Activated CD4-positive, CD25-positive, alpha-beta regulatory T cell treated with anti-CD3 and anti-CD28 coated beads, Interleukin-2, amount 50 U/mL, for 24 hours (primary cell): ENCODE measurements at places on chromosomes 7 and 10.

GRCh38 chr10:33655921-33656320 lies 321.5 kb upstream of the NRP1 start:
- ATAC-seq, result no peak

DNA sequence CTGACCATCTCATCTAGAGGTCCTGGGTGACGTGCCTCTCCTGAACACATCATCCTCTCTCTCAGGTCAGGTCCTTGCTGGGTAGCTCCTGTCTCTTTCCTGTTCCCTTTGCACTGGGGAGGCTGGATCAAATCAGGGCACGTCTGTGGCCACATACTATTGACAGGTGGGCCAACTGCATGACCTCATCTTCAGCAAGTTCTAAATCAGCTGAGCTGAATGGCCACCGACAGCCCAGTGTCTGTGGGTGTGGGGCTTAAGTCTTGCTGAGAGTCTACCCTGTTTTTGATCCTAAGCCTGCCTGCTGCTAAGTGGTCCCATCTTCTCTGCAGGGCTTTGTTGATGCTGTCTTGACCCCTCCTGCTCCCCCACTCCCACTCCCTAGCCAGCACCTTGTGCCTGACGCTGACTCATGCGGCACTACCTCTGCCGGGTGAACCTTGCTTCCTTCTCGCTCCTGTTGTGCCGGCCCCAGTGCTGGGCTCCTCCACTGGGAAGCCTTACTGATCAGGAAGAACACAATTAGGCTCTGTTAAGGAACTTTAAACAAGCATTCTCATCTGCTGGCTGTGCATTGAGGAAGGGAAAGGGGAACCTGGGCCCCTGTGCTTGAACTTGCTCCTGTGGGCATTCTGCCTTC lies 440.4 kb downstream of the PLXNA4 start:
- no peak for ATAC-seq

GRCh38 chr10:64515970-64516699 lies 994.9 kb downstream of the REEP3 start:
- no peak for ATAC-seq

DNA sequence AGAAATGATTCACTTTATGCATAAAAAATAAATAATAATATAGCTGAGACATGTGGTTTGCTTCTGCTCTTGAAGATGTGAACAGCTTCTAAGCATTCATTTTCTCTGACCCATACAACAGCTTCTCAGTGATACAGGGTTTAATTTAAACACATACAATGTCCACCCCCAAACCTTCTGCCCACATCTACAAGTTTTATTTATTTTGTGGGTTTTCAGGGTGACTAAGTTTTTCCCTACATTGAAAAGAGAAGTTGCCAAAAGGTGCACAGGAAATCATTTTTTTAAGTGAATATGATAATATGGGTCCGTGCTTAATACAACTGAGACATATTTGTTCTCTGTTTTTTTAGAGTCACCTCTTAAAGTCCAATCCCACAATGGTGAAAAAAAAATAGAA lies 17.2 kb downstream of the INHBA start:
- ATAC-seq, result no peak

DNA sequence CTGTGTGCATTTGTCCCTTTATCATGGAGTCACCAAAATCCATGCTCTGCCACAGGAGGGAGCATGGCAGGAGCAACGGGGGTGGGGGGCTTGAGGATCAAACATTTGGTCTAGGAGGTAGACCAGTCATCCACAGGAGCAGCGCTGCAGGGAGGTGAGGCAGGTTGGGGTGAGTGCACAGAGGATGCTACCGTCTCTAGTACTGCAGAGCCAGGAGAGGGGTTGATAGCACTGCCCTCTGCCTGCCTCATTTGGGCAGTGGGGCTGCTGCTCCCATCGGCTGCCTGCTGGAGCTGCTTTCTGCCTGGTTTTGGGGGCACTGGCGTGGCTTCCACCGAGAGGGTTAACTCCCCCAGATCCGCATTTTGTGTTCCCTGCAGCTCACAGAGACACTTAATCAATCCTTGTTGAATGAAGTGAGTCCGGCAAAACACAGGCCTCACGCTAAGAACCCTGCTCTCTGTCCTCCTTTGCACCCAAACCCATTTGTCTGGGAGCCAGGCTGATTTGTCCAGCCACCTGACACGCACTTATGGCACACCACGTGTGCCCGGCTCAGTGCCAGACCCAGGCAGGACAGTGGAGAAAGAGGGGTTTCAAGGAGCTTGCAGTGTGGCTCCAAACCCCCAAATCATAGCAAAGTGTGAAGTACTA lies 527.1 kb upstream of the FOXK1 start:
- ATAC-seq, result no peak

DNA sequence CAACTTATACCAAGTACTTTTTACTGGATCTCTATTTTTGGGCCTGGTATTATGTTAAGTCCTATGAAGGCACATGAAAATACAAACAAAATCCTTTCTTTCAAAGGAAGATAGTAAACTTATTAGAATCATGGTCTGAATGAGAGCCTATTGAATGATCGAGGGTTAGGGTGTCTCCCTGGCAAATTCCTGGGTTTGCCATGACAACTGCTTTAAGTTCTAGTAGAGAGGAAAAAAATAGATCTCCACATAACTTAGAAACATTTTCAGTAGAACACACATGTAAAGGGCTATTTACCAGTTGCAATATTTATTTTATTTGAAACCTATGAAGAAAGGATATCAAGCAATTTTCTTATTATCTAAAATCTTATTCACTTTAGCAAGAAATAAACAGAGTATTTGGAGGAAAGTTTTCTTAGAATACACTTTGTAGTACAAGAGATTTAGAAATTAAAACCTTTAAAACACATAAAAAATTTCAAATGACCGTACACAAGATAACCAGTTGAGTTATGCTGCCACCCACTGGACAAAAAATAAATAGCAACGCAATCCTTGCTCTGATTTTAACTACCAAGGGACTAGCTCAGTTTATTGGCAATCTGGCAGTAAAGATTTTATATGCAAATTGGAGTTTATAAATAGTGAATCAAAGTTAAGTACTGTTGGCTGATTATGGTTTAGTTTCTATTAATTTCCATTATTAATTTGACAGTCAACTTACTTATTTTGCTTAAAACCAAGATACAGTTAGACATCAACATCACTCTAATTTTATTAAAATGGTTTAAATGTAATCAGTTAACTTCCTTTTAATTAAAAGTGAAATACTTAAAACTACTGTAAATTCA lies 33.9 kb downstream of the CACUL1 start:
- ATAC-seq, result no peak

GRCh38 chr7:37216156-37216852 lies 232.4 kb downstream of the ELMO1 start:
- ATAC-seq, result no peak

- no peak for ATAC-seq
Measured at GRCh38 chr7:99437946-99438572, 539 bp downstream of the PTCD1 start.

- ATAC-seq, result no peak
Measured at GRCh38 chr10:89869180-89869579, 167.8 kb downstream of the KIF20B start.

GRCh38 chr10:19876570-19876969 lies 60.3 kb downstream of the PLXDC2 start:
- ATAC-seq, result no peak

GRCh38 chr7:1092806-1093501 lies 5.0 kb downstream of the GPER1 start:
- ATAC-seq, result no peak

DNA sequence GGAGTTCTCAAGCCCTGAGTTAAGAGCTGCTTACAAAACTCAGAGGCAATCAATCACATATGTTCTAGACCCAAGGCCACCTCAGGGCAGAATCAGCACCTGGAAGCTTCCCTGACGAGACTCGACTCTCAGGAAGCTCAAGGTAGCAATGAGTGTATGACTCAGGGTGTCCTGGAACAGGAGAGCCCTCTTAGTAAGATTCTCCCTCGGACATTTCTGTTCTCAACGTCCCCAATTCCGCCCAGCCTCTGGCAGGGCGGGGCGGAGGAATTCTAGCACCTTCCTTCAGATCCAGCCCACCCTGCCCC lies 39.6 kb upstream of the PROSER2 start:
- no peak for ATAC-seq

- no peak for ATAC-seq
Measured at GRCh38 chr7:151867912-151868311, 9.0 kb downstream of the PRKAG2 start.

DNA sequence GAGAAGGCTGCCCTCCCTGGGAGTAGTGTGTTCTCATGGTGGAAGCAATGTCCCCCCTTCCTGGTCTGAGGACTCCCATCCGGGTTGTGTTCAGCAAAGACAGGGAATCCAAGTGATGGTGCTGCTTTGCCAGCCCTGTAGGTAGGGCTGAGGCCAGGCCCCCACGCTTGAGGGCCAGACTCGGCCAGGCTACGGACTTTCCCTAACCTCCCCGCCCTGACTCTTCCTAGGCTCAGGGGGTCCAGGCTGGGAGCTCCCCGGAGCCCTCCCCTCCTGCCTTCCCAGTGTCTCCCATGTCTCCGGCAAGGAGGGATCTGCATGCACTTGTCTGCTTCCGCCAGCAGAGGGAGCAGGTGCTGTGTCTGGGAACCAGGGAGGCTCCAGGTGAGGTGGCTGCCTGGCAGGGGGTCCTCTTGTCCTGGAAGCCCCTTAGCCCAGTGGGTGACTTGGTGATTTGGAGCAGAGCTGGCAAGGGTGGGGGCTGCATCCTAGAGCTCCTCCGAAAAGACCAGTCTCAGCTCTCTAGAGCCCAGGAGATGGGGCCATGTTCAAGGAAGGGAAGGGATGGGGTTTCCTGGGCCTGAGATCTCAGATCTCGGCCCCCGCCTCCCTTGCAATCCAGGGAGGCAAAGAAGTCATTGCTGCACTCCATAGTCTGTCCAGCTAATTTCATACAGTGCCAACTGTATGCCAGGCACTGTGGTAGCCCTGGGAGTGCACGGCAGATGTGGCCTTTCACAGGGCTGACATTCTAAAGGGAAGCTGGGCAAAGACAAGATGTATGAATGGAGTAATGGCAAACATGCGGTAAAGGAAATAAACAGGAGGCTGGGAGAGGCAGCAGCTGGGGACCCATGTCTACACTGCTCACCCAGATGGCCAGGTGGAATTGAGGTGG lies 20.3 kb upstream of the SFRP5 start:
- peak; percentile 49 for ATAC-seq

DNA sequence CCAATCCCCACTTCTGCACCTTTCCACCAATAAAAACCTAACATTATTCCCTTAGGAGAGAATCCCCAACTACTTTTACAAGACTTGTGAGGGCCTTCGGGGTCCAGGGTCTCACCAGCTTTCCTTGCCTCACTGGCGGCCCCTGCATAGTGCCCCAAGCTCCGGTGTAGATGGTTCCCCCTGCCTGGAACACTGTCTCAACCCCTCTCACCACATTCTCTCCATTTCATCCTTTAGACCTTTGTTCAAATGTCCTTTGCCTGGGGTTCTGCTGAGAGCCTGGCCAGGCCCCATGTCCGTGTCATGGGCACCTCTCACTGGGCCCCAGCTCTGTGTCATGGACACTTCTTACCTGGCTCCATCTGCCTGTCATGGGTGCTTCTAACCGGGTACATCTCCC lies 64.5 kb upstream of the SORCS3 start:
- ATAC-seq, result no peak

DNA sequence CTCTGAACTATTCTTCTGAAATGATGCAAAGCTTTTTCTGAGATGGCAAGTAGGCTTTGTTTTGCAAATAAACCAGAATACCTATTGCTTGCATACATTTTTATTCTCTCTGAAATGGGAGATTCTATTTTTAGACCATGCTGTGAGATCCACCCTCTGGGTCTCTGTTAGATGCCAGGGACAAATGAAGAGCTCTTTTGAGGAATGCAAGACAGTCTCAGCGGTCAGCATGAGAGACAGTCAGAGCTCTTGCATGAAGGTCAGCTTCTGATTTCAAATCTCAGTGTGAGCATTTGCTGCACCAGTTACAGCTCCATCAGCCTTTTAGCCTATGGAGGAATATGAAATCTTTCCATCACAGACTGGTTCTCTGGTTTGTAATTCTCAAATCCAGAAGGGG lies 429.9 kb upstream of the KLF6 start:
- no peak for ATAC-seq

GRCh38 chr7:116573541-116573940 lies 48.7 kb downstream of the CAV1 start:
- no peak for ATAC-seq

- peak; percentile 24 for ATAC-seq
Measured at GRCh38 chr7:130875265-130875741, 141.3 kb upstream of the KLF14 start.

DNA sequence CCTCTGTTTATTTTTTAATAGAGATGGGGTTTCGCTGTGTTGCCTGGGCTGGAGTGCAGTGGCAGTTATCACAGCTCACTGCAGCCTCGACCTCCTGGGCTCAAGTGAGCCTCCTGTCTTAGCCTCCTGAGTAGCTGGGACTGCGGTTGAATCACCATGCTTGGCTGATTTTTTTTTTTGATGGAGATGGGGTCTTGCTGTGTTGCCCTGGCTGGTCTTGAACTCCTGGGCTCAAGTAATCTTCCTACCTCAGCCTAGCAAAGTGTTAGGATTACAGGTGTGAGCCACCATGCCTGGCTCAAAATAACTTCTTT lies 8.1 kb downstream of the DYNC2I1 start:
- no peak for ATAC-seq

- ATAC-seq, result no peak
Measured at GRCh38 chr7:91039033-91039432, 225.2 kb upstream of the FZD1 start.

- ATAC-seq, result no peak
Measured at GRCh38 chr7:83339907-83340306, 177.2 kb upstream of the PCLO start.

GRCh38 chr10:42645103-42645502 lies 6.7 kb upstream of the ZNF33B start:
- ATAC-seq, result no peak

DNA sequence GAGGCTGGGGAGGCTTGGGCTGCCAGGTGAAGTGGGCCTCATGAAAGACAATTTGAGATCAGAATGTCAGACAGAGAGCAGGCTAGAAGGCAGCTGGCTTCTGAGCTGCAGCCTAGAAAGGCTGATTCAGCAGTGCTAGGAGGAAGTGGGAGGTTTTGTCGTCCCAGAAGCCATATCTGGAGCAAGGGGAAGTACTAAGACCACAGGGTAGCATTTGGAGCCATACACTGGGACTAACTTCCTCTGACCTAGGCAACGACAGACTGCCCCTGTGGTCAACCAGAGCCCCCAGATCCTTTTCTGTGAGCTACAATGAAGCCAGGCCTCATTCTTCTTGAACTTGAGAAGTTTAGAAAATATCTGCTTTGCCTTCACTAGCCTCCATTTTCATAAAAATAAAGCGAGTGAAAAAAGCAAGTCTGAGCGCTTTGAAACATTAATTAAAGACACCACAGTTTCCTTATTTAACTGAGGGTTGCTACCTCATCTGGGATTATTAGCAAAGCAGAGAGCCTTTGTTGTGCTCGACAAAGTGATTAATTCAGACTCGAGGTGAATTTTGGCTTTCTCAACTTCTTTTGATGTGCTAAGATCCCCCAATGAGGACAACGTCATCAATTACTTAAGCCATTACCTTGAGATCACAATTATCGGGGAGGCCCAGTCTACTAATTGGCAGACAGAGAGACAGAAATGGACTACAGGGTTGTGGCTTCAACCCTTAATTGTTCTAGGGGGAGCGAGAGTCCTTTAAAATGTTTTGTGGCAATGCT lies 26.6 kb downstream of the TBXAS1 start:
- ATAC-seq, result no peak
